Effector memory CD8-positive, alpha-beta T cell (primary cell): ENCODE measurements at places on chromosomes 4 and X.

DNA sequence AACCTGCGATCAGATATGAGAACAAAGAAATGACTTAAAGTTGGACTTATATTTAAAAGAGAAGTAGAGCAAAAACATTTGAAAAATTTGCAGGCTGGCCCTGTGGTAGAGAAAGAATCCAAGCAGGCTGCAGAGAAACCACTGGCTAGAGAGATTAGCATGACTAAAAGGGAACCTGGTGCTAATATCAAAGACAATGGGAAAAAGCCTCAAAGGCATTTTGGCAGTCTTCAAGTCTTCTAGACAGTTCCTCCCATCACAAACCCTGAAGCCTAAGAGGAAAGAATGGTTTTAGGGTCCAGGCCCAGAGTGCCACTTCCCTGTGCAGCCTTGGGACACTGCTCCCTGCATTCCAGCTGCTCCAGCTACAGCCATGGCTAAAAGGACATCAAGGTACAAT, 33.4 kb downstream of the KCTD8 start:
- DNase-seq, result no peak

- DNase-seq, result no peak
Observed at GRCh38 chr4:153191795-153192363, 12.4 kb upstream of the TRIM2 start.

GRCh38 chr4:13527192-13527980, 16.9 kb downstream of the NKX3-2 start:
- no peak for DNase-seq

- DNase-seq, result no peak
Observed at GRCh38 chr4:140556372-140557085, 12.2 kb downstream of the UCP1 start.

DNA sequence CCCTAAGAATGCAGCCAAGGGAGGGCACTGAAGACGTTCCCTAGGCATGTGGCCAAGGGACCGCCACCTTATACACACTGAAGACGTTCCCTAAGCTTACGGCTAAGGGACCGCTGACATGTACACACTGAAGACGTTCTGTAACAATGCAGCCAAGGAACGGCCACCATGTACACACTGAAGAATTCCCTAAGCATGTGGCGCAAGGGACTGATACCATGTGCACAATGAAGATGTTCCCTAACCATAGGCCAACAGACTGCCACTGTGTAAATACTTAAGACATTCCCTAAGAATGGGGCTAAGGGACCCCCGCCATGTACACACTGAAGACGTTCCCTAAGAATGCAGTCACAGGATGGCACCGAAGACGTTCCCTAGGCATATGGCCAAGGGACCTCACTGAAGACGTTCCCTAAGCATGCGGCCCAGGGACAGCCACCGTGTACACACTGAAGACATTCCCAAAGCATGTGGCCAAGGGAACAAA, 36.1 kb downstream of the DHRSX start:
- DNase-seq, result no peak
